ENCODE measurements at places on chromosomes 1 and 21.

DNA sequence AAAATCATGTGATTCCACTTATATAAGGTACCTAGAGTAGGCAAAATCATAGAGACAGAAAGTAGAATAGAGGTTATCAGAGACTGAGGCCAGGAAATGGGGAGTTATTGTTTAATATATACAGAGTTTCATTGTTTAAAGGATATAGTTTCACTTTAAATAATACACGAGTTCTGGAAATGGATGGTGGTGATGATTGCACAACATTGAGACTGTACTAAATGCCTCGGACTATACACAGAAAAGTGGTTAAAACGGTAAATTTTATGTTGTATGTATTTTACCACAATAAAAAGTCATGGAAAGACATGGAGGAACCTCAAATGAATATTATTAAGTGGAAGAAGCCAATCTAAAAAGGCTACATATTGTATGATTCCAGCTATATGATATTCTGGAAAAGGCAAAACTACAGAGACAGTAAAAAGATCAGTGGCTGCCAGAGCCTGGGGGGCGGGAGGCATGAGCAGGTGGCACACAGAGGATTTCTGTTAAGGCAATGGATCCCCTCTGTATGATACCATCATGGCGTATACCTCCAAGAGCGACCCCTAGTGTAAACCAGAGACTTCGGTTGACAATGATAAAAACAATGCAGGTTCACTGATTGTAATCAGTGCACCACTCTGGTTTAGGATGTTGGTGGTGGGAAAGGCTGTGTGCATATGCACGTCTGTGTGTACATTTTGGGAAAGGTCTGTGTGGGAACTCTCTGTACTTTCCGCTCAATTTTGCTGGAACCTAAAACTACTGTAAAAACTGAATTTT is 7.5 kb downstream of the C1orf198 start:
- DNase-seq, result no peak

DNA sequence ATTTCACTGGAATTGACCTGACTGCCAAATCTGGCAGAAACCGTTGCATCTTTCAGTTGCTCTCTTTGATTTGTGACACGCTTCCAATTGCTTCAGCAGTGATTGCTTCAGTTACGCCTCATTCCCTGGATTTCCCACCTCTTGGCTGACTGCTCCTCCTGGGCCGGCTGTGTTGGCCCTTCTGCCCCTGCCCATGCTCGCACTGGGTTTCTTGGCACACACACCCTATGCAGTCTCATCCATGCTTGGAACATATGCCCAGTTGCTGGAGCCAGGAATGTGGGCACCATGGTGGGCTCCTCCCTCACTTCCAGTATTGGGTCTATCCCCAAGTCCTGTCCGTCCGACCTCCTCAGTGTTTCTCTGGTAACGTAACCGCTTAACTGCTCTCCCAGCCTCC is 2.2 kb upstream of the ZBTB21 start:
- no peak for DNase-seq

DNA sequence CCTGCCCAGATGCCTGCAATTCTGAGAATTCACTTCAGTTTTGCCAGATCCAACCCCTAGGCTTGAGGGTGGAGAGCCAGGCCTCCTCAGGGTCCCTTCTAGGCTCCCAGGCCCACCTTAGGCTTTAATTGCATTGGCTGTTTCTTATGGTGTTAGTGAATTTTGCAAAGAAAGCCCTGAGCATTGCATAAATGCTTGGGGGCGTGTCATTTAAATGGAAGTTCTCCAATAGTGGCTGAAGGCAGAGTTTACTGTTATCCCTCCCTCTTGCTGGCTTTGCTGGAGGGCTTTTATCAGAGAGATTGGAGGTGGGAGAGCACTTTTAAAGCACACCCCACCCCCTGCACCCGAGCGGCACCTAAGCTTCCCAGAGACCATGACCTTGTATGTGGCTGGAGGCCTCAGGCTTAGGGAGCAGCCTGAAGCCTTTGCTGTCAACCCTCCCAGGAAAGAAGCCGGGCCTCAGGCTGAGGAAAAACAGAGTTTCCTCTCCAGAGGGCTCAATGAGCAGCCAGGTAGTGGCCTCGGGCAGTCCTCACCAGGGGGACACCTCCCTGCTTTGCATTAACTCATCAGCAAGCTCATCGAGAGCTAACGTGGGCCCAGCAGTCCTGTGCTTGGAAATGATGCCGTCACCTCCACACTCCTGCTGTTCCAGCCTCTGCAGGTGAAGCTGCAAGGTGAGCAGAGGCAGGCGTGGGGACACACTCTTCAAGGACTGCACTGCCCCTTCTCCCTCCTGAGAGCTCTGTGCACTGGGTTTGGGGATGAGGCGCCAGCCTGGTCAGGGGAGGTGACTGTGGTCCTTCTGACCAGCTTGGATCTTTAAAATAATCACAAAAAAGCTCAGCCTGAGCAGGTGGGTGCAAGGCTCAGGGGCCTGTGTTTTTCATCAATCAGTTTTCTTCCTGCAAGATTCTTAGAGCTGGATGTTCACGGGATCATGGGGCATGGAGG is 58.0 kb downstream of the STUM start:
- DNase-seq, result no peak

GRCh38 chr1:234962340-234962989 is 166.2 kb downstream of the TOMM20 start:
- no peak for DNase-seq
